ENCODE measurements at places on chromosomes 6 and 20.

DNA sequence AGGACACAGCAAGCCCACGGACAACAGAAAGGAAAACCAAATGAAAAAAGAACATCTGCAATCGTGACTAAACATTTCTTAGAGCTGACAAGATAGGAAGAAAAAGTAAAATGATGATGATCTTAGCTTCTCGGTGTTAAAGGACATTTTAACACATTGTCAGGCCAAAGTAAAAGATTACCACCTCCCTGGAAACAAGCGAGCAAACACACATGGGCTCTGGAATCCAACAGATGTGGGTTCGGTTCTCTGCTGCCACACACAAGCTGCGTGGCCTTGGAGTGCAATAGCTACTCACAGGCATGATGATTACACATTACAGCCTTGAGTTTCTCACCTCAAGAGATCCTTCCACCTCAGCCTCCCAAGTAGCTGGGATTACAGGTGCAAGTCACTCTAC lies 7.5 kb upstream of the AAR2 start:
- DNase-seq = no peak

DNA sequence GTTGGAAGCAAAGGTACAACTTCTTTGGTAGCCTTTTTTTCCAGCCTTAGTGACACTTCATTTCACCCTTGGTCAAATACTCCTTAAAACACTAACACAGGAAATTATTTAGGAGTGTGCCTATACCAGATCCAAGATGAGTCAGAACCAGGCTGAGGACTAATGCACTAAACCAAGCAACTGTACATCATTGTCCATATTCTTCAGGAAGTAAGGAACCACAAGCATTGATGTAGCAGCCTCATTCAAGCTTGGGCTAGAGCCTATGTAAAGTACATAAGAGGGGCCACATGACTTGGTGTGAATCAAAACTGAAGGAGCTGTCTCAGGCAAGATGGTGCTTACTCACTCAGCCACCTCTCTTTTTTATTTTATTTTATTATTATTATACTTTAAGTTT lies 20.7 kb upstream of the ADGB start:
- no peak for DNase-seq

- DNase-seq = no peak
These were observed 13.2 kb downstream of the STX7 start for GRCh38 chr6:132499757-132500156.

- DNase-seq = no peak
These were observed 92.3 kb downstream of the RFX6 start for GRCh38 chr6:116969211-116969863.

GRCh38 chr6:82775361-82775760 lies 290.3 kb downstream of the UBE3D start:
- no peak for DNase-seq

DNA sequence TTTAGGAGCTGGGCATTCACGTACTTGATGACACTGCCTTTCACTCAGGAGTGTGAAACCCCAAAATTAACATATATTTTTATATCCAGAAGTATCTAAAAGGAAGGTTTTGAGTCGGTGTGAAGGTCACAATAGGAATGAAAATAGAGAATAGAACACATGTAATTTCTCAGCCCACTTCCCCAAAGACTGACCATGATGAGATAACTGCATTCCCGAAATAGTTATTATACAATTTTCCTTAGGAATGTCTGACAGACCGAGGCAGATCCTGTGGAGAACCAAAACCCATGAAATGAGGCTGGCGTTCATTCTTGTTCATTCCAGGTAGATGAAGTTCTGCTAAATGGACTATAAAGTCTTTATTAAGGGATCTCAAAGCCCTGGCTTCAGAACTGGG lies 10.3 kb downstream of the NSFL1C start:
- no peak for DNase-seq

GRCh38 chr6:149910721-149911151 lies 12.2 kb downstream of the RAET1G start:
- no peak for DNase-seq

GRCh38 chr20:46053416-46053815 lies 24.4 kb downstream of the SLC12A5 start:
- no peak for DNase-seq

DNA sequence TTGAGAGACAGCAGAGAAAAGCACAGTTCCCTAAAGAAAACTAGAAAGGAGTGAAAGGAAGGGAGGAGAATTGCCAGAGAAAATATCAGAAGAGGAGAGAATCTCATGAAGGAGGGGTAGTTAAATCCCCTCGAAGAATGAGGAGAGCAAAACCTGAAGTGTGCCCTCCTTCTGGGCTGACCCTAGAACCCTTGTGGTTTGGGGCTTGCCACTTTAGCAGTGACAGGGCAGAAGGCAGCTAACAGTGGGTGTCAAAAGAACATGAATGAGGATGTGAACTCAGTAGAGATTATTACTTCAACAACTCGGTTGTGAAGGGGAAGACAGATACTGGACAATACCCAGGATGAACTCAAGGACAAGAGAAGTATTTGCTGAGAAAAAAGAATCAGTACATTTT lies 73.6 kb downstream of the RALGAPA2 start:
- DNase-seq = no peak

GRCh38 chr6:151294561-151295101 lies 54.9 kb downstream of the AKAP12 start:
- DNase-seq = no peak

- no peak for DNase-seq
These were observed at the start of gene MYL9 for GRCh38 chr20:36541227-36541767. TSS of gene MYL9 (plus strand) at chr20:36541519. CDS start at chr20:36544885, 3,366 bp downstream.

- no peak for DNase-seq
These were observed 12.1 kb downstream of the TRAPPC3L start for GRCh38 chr6:116533233-116533957.

DNA sequence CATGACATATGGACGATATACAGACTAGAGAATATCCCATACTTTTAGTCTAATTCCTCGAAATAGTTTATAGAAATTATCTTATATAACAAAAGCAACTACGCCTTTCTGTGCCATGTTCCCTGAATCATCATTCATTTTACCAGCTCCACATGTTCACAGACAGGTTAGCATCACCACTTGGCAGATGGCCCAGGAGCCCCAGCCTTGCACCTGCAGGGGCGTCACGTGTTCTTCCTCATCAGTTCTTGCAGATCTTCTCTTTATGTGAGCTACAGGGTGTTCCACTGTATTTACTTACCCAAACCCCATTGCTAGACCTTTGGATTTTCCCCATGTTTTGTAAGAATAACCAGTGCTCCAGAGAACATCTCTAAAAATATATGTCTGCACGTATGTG lies 12.6 kb upstream of the BNIP5 start:
- no peak for DNase-seq

Data from activated CD4-positive, alpha-beta T cell treated with anti-CD3 and anti-CD28 coated beads for 24 hours (primary cell).